ENCODE measurements at places on chromosomes 7 and 10. TPM values are rescaled to one million over a fixed set of nuclear protein-coding genes. Genes with fewer than 3 reads are reported as not detected.

PRSS1 gene
- total RNA-seq, result not detected

SSC4D gene
- 1.4 TPM for total RNA-seq

SEMA3C gene
- 75.5 TPM for total RNA-seq

OR6V1 gene
- total RNA-seq, result not detected

ANKRD7 gene
- 0.09 TPM for total RNA-seq
